ENCODE measurements at places on chromosomes 5 and 9. TPM values are rescaled to one million over a fixed set of nuclear protein-coding genes. Genes with fewer than 3 reads are reported as not detected.

Gene OTP
- total RNA-seq, result not detected

Gene LRRC19
- total RNA-seq, result not detected

Gene SIGMAR1
- 88.6 TPM for total RNA-seq

Gene CDKN2B
- 39.3 TPM for total RNA-seq

Gene TTC16
- total RNA-seq, result not detected
